ENCODE measurements at places on chromosomes 5 and 9. TPM values are rescaled to one million over a fixed set of nuclear protein-coding genes. Genes with fewer than 3 reads are reported as not detected.
A peak's percentile ranks its signal among the peaks of the same experiment; 100 is the strongest.

DNA sequence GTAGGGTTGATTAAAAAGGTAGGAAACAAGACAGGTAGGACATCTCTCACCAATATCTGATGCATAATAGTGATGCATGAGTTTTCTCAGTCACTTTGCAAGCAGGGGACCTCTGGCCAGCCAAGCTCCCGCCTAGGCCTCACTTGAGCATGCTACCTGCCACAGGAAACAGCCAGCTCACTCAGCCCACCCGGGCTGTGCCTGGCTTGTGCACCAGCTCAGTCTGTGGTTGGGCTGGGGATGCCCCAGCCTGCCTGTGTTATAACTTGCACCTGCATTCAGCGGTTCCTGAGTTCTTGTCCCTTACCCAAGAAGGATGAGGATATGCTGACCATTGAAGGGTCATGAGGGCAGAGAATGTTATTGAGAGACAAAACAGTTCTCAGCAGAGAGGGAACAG is 172.8 kb upstream of the PLCXD3 start:
- H3K4me1 ChIP-seq, result no peaks in the 10 kb centered on the region
- no peaks in the 10 kb centered on the region for H3K36me3 ChIP-seq
- H3K27me3 ChIP-seq, result no peaks in the 10 kb centered on the region
- no peak overlapping the region for H3K27ac ChIP-seq

DNA sequence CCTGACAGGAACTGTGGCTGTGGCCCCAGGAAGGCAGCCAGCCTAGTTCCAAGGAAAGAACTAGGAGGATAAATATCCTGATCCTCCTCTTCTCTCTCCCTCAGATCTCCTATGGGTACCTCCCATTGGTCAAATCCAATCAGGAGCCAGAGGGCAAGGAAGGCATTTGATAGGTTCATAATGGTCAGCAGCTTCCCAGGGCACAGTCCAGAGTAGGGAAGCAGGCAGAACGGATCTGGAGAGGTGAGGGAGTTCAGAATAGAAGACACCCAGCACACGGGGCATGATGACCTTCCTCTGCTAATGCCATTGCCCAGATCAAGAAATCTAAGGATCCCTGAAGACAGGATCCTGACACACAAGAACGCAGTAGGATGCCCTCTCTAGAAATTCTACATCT is 8.6 kb downstream of the ABLIM3 start:
- no peaks in the 10 kb centered on the region for H3K36me3 ChIP-seq
- no peak overlapping the region for H3K4me3 ChIP-seq
- H3K27ac ChIP-seq, result peak overlapping the region; percentile 22
- no peak for DNase-seq

The TMEM252 gene
- not detected for polyA plus RNA-seq

The PLPPR1 gene
- not detected for polyA plus RNA-seq

- H3K4me3 ChIP-seq, result no peak overlapping the region
- DNase-seq, result no peak
- no peak overlapping the region for H3K27ac ChIP-seq
Measured at GRCh38 chr5:122063836-122064235, 14.2 kb downstream of the LOX start.

The ZCCHC7 gene
- polyA plus RNA-seq, result 7.9 TPM

The PRLR gene
- 0.92 TPM for polyA plus RNA-seq

The DMRT2 gene
- not detected for polyA plus RNA-seq

The DTWD2 gene
- 1.7 TPM for polyA plus RNA-seq

The FBP1 gene
- polyA plus RNA-seq, result 122 TPM

- no peaks in the 10 kb centered on the region for H3K4me1 ChIP-seq
- no peak for DNase-seq
- H3K4me3 ChIP-seq, result no peak overlapping the region
- no peak overlapping the region for H3K27ac ChIP-seq
- no peaks in the 10 kb centered on the region for H3K27me3 ChIP-seq
- H3K36me3 ChIP-seq, result no peaks in the 10 kb centered on the region
Measured at GRCh38 chr5:8613078-8613685, 744.2 kb downstream of the MTRR start.

Data from stomach (tissue), 19 donors.